CD8-positive, alpha-beta memory T cell (primary cell): ENCODE measurements at places on chromosomes 6 and 20. TPM values are rescaled to one million over a fixed set of nuclear protein-coding genes. Genes with fewer than 3 reads are reported as not detected.

SUPT3H gene
- 17.1 TPM for total RNA-seq

CGA gene
- not detected for total RNA-seq

EPB41L1 gene
- total RNA-seq, result 0.35 TPM

CENPW gene
- 54.1 TPM for total RNA-seq

LTB gene
- total RNA-seq, result 196 TPM

INSM1 gene
- 7.4 TPM for total RNA-seq

EBF4 gene
- total RNA-seq, result 0.92 TPM

CRYBG1 gene
- total RNA-seq, result 32.3 TPM

RING1 gene
- 47.0 TPM for total RNA-seq

LPIN3 gene
- 0.53 TPM for total RNA-seq

CLDN20 gene
- total RNA-seq, result not detected

CRISP3 gene
- total RNA-seq, result not detected

LHFPL5 gene
- total RNA-seq, result not detected

SNAI1 gene
- total RNA-seq, result 0.42 TPM

CALHM6 gene
- 1.7 TPM for total RNA-seq

MYLK2 gene
- total RNA-seq, result 0.24 TPM

DDAH2 gene
- total RNA-seq, result 4.9 TPM

CAGE1 gene
- 0.18 TPM for total RNA-seq

GSTA2 gene
- not detected for total RNA-seq

MYCT1 gene
- total RNA-seq, result not detected

ETV7 gene
- total RNA-seq, result 0.78 TPM

ITCH gene
- 51.7 TPM for total RNA-seq

BPIFA1 gene
- not detected for total RNA-seq

ADGRF5 gene
- not detected for total RNA-seq

KHDC1 gene
- 6.3 TPM for total RNA-seq

DPPA5 gene
- total RNA-seq, result not detected

COL19A1 gene
- 0.07 TPM for total RNA-seq

ADGB gene
- total RNA-seq, result 0.22 TPM

FKBP1C gene
- 0.84 TPM for total RNA-seq

OLIG3 gene
- total RNA-seq, result 0.26 TPM

CCM2L gene
- total RNA-seq, result not detected

GRM1 gene
- total RNA-seq, result not detected

TXLNB gene
- 0.47 TPM for total RNA-seq

OTOR gene
- total RNA-seq, result not detected

TINAG gene
- total RNA-seq, result not detected

RIPOR2 gene
- total RNA-seq, result 54.4 TPM

TTLL9 gene
- total RNA-seq, result not detected

VARS1 gene
- 180 TPM for total RNA-seq

GPX5 gene
- not detected for total RNA-seq

HLA-DQA1 gene
- 20.3 TPM for total RNA-seq

PEX3 gene
- total RNA-seq, result 23.6 TPM

C20orf144 gene
- total RNA-seq, result 0.16 TPM

MYB gene
- 44.2 TPM for total RNA-seq

UNC93A gene
- not detected for total RNA-seq

VSX1 gene
- total RNA-seq, result not detected

TNFRSF6B gene
- not detected for total RNA-seq

RHAG gene
- total RNA-seq, result not detected

ASIP gene
- total RNA-seq, result not detected

HDAC2 gene
- 121 TPM for total RNA-seq

DAAM2 gene
- total RNA-seq, result not detected

MYH7B gene
- total RNA-seq, result 0.48 TPM

PXT1 gene
- 0.20 TPM for total RNA-seq

UCKL1 gene
- total RNA-seq, result 35.7 TPM
